ENCODE measurements at places on chromosomes 12 and 14.

DNA sequence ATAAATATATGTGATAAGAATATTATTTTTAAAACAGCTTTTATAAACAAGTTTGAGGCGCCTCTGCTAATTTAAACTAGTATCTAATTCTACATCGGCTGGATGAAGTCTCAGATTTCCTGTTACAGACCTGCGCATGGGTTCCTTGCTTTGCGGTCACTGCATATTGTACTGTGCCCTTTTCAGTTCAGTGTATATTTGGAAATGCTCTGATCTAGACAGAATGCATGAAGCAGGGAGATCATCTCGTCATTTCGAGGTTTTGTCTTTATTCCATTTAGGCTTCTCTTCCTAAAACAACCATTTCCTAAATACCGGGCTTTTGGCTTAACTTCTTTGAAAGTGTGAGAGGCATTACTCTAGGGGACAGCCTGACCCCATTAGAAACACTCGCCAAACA is 25.6 kb downstream of the CRACR2A start:
- no peak for DNase-seq

DNA sequence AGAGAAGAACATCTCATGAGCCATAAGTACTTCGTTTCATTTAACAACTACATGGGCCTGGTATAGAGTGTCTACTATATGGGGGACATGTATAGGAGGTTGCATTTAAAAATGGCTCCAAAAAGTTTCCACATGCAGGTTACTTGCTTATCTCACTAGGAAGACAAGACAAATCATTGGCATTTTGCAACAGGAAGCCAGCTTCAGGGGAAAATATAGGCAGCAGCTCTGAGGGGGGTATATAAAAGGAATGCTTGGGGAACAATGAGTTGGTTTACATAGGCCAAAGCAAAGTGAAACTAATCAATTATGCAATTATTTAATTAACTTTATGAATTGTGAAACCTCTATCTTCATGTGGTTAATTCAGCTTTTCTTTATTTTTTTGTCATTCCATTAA is 225.3 kb downstream of the KCNH5 start:
- no peak for DNase-seq

- no peak for DNase-seq
These were observed 64.0 kb downstream of the PTPN11 start for GRCh38 chr12:112482733-112483132.

- DNase-seq = no peak
These were observed 220.8 kb downstream of the CHST11 start for GRCh38 chr12:104677441-104678089.

DNA sequence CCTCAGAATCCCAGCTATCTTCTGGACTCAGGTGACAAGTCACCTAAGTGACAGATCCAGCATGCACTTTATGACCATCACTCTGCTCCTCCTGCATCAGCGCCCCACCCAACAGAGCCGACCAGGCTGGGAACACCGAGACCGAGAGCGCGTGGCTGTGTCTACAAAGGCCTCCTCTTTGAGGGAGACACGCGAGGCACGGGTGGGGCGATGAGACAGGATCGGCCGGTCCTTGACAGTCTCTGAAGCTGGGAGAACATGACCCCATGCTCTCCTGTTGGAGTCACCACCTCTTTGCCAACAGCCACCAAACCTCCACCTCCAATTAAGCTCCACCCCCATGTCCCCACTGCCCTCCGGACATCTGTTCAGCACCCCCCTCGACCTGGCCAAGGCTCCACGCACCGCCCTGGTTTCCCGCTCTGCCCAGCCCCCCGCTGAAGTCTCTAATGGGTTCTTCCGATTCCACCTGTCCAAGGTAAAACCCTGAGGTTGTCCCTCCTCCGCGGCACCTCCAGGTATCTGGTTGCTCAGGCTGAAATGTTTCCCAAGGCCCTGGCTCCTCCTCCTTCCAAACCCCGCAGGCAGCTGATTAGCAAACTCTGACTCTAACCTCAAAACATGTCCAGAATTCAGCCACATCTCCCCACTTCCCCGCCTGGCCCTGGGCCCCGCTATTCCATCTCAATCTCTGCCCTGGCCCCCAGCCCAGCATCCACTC is 31.5 kb downstream of the HSP90AA1 start:
- no peak for DNase-seq

- no peak for DNase-seq
These were observed 68.5 kb downstream of the SLC6A12 start for GRCh38 chr12:145369-145960.

DNA sequence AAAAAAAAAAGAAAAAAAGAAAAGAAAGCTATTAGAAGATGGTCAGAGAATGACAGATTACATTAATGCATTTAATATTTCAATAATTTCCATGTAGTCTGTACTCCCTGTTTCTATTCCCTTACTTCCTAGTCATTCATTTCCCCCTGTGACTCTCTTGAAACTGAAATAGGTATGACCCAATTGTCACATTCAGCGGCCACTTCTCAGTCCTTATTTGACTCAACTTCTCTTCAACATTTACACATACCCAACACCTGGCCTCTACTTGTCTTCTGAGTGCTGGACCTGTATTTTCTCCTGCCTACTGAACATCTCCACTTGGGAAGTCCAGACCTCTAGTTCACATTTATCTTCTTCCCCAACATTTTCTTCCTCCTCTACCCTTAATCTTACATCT is 7.2 kb downstream of the EEA1 start:
- no peak for DNase-seq

GRCh38 chr14:94044476-94045091 is 18.4 kb downstream of the OTUB2 start:
- DNase-seq = no peak

DNA sequence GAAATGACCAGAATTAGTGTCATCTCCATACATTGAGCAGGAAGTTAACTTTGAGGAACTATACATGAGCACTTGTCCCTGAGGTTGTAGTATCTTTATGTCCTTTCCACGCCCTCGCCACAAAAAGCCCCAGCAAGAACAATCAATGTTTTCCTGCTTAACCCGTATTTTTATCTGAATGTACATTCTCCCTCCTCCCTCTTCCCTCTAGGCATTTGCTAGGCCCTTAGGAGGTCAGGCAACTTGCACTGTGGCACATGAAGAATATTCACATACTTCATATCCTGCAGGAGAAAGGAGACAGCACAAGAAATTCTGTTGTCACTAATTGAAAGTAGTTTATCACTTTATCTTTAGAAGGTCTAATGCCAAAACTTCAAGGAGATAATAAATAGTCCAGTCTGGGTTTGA is 18.1 kb upstream of the DUSP6 start:
- no peak for DNase-seq

DNA sequence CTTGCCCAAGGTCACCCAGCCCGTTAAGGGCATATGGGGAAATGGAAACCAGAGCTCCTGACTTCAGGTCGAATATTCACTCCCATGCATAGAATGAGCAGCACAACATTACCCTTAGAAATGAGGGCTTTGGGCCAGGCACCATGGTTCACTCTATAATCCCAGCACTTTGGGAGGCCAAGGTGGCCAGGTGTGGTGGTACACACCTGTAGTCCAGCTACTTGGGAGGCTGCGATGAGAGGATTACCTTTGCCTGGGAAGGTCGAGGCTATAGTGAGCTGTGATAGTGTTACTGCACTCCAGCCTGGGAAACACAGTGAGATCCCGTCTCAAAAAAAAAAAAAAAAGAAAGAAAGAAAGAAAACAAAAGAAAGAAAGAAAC is 341.0 kb upstream of the TMPO start:
- DNase-seq = no peak

DNA sequence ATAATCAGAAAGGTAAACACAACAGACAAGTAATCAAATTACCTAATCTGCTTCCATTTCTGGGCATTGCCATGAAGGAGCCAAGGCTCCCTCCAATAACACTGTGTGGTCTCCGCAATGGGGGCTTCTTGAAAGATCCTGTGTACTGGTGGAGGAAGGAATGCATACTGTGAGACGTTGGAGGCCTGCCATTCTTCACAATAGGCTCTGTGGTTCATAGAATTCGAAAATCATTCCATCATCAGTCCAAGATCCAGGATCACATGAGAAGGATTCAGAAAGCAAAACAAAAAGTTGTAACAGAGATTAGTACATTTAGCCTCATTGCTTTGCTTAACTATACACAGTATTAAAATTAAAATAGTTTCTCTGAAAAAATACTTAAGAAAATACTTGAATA is 76.3 kb downstream of the CDK17 start:
- DNase-seq = no peak

GRCh38 chr12:123952037-123952436 is 20.6 kb downstream of the CCDC92 start:
- no peak for DNase-seq

GRCh38 chr14:20631023-20631879 is 10.2 kb downstream of the OR6S1 start:
- DNase-seq = no peak

- no peak for DNase-seq
These were observed 28.1 kb upstream of the PRICKLE1 start for GRCh38 chr12:42617622-42618021.

GRCh38 chr12:62876938-62877548 is 57.9 kb downstream of the PPM1H start:
- no peak for DNase-seq

- DNase-seq = no peak
These were observed 16.5 kb downstream of the GMFB start for GRCh38 chr14:54472315-54472714.

DNA sequence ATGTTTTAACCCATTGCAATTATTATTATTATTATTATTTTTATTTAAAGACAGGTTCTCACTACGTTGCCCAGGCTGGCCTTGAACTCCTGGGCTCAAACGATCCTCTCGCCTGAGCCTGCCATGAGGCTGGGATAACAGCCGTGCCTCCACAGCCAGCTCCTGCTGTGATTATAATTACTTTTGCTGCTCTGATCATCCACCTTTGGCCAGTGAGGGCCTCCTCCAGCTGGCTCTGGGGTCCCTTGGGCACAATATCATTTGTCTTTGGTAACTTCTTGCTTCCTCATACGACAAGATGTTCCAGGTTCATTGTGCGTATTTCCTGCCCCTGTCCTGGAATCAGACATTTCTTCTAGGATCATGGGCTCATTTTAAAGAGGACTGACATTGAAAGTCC is 28.4 kb downstream of the LRTM2 start:
- DNase-seq = no peak

DNA sequence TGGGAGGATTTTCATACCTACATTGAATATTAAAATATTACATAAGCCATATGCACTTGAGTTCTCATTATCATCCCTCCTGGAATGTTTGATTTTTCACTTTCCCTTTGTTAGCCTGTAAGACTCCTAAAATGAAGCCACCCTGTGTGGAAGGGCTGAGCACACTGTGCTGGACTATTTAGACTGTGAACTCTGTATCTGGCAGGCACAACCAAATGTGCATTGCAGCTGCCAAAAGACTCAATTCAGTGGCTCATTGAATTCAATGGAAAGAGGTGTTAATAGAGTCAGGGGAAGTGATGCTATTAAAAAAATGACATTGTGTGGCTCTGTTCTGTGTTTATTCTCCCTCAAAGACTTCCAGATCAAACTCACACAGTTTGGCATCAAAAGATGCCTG is 111.1 kb downstream of the SMOC1 start:
- DNase-seq = no peak

- no peak for DNase-seq
These were observed 624.1 kb upstream of the FOXG1 start for GRCh38 chr14:28142400-28143015.

DNA sequence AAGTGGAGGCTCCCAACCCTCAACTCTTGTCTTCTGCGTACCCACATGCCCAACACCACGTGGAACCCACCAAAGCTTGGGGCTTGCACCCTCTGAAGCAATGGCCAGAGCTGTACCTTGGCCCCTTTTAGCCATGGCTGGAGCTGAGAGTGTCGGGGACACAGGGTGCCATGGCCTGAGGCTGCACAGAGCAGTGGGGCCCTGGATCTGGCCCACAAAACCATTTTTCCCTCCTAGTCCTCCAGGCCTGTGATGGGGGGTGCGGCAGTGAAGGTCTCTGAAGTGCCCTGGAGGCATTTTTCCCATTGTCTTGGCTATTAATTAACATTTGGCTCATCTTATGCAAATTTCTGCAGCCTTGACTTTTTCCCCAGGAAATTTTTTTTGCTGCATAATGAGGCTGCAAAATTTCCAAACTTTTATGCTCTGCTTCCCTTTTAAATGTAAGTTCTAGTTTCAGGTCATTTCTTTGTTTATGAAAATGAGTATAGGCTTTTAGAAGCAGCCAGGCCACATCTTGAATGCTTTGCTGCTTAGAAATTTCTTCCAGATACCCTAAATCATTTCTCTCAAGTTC is 18.7 kb upstream of the ASPG start:
- no peak for DNase-seq

DNA sequence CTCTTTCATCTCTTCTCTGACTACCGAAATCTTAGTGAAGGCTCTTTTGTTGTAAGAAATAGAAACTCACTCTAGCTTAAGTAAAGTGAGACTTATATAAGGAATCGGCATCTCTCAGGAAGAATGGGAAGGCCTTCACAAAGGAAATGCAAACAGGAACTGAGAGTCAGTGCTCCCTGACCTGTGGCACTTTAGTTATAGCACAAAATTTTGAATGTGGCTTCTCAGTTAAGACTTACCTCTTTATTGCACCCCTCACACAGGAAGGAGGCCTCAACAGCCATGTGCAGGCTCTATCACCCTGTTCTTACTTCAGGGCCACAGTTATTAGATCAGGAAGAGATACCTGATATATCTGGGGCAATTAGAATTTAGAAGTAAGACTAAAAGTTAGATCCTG is 224.7 kb upstream of the EGLN3 start:
- DNase-seq = no peak

DNA sequence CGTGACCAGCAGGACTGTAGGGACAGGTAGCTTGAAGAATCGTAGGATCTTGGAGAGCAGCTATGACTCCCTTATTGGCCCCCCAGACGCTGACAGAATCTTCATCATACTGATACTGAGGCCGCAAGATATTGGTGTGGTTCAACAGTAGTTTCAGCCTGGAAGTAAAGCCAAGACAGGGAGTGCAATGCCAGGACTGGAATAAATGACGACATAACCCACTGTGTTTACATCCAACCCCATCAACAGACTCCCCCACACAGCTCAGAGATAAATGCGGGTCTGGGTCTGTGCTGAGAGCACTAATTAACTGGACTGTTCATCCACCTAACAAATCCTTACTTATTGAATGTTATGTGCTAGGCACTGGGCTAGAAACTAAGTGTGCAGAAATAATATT is 16.6 kb downstream of the NOXRED1 start:
- no peak for DNase-seq

DNA sequence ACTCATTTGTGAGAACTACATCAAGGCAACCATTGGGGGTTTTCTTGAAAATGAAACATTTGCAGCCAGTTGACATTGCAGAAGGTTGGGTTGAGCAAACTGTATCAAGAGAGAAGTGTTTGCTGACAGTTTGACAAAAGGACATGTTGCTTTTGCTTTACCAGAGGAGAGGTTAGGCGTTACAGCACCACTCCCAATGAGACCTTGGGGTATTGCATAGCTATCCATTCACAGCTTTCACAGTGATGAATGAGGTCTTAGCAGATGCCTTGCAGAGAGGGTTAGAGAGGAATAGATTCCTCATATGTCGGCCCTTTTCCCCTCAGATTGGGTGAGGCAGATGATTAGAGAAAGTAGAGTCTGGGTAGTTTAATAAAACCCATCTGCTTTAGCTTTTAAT is 988.9 kb upstream of the FLRT2 start:
- no peak for DNase-seq
